ENCODE measurements at places on chromosomes 6 and 20.

- no peak for DNase-seq
Observed at GRCh38 chr20:59787538-59787890, 145.9 kb downstream of the SYCP2 start.

DNA sequence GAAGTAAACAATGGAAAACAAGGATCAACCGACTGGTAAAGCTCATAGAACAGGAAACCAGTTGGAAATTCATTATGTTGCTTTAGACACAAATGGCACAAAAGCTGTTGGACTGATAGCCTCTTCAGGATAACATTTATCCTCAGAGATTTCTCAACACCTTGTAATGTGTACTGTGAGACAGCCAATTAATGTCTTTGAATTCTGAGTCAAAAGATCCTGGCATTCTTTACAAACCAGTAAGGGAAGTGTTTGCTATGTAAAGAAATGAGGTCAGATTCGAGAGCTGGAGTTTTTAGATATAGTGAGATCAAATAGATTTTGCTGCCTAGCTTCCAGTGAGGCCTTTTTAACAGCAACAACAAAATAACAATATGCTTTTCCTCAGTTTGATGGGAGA is 439.2 kb downstream of the C6orf118 start:
- DNase-seq, result no peak

- no peak for DNase-seq
Observed at GRCh38 chr6:119584088-119584487, 234.5 kb upstream of the MAN1A1 start.

GRCh38 chr20:63848003-63848911 is 13.0 kb upstream of the ABHD16B start:
- DNase-seq, result peak; percentile 57

DNA sequence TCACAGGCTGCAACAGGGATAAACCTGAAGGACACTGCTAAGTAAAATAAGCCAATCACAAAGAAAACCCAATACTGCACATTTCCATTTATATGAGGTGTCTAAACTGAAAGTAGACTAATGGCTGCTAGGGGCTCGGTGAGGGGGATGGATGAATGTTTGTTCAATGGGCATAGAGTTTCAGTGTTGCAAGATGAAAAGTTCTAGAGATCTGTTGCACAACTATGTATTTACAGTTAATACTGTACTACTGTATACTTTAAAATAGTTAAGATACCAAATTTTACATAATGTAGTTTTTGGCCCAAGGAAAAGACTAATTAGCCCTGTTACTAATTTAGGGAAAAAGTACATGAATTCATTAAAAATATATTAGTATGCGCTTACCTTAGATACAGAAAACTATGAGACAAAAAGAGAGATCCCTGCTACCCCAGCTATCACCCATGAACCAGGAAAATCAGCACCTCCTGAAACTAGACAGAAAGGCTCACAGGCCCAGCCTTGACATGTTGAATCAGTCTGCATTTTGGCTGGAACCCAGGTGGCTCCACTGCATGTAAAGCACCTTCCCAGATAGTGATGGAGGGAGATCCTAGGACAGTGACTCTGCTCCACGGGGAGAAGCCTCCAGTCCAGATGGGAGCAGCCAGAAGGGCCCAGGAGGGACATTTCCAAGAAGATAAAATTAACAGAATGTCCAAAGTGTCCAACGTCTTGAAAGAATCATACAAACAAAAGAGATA is 16.1 kb downstream of the HLA-F start:
- peak; percentile 26 for DNase-seq

DNA sequence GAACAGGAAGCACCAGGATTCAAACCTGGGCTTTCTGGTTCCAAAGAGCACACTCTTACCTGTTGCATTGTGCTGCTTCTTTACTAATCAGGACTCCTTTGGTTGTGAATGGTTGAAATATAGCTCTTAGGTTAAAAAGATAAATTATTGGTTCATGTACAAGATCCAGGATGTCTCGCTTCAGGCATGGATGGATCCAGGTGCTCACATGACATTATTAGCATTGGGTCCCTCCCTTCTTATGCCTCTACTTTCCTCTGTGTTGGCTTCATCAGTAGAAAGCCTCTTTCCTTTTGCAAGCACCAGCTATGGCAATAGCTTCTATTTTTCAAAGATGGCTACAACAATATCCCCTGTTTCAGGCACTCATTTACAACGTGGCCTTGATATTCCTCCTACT is 217.7 kb upstream of the SULF2 start:
- DNase-seq, result no peak

GRCh38 chr6:122207794-122208193 is 191.7 kb upstream of the HSF2 start:
- no peak for DNase-seq

DNA sequence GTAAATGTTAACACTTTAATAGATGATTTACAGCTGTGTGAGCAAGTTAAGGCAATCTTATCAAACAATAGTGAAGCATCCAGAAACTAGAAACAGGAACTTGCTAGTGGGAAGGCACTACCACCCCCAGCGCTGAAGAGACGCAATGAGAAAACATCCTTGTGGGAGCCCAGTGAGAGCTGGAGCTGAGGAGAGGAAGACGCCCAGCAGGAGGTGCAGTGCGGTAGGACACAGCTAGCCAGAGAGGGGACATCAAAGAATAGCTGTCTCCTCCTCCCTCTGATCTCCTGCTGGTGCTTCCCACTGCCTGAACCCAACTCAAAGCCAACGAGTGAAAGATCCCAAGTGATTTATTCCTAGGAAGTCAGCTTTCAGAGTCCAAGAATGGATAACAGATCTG is 140.3 kb downstream of the COL12A1 start:
- peak; percentile 55 for DNase-seq

DNA sequence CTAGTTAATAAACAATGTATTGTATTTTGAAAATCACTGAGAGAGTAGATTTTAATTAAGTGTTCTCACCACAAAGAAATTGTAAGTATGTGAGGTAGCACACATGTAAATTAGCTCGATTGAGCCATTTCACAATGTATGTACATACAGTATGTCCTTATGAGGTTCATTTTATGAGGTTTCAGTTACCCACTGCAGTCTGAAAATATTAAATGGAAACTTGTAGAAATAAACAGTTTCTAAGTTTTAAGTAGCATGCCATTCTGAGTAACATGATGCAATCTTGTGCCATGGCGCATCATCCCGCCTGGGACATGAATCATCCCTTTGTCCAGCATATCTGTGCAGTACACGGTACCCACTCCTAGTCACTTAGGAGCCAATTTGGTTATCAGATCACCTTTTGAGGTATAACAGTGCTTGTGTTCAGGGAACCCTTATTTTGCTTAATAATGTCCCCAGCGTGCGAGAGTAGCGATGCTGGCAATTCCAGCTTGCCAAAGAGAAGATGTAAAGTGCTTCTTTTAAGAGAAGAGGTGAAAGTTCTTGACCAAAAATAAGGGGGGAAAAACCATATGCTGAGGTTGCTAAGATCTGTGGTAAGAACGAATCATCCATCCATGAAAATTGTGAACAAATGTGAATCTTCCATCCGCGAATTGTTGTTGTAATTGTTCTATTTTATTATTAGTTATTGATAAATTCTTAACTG is 64.7 kb downstream of the KCNS1 start:
- DNase-seq, result peak; percentile 78

- no peak for DNase-seq
Observed at GRCh38 chr20:34437330-34437986, 74.4 kb downstream of the ITCH start.

DNA sequence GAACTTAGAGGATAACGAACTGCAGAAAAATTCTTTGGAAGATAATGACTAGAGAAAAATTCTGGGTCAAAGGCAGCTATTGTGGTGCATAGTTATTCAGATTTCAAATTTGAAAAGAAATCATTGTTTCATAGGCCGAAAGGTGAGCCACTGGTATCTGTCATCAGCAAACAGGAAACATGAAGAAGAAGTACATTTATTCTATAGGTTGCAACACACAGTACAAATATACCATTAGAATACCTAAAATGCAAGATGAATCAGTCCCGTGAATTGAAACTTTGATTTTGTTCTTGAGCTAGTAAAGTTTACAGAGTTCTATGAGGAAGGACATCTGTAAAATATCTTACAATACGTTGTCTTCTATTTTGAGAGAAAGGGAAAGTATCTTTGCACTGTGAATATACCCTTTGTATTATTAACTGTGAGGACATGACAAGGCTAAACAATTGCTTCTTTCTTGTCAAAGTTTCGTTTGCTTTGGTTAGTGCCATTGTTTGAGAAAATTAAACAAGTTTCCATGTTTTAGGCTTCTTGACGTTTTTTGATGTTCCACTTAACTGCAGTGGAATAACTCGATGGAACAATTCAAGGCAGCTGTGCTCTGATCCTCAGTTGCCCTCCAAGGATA is 84.7 kb downstream of the HDGFL1 start:
- no peak for DNase-seq

DNA sequence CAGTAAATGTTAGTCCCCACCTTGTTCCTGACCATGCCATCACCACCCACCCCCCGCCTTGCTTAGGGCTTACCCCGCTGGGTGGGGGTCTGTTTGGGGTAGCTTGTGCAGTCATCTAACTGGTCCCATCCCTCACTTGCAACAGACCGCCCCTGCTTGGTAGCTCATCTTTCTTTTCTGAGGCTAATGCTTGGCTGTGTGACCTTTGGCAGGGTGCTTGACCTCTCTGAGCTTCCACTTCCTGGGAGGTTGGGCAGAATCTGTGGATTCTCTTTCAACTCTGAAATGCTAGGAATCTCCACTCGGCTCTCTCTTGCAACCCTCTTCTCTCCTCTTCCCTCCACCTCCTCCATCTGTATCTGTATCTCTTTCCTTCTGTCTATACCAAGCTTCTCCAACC is 70.4 kb downstream of the SLC2A10 start:
- no peak for DNase-seq

- DNase-seq, result no peak
Observed at GRCh38 chr20:45958593-45958992, 13.4 kb downstream of the ZNF335 start.
